ENCODE measurements at places on chromosomes 1 and 21. TPM values are rescaled to one million over a fixed set of nuclear protein-coding genes. Genes with fewer than 3 reads are reported as not detected.

DNA sequence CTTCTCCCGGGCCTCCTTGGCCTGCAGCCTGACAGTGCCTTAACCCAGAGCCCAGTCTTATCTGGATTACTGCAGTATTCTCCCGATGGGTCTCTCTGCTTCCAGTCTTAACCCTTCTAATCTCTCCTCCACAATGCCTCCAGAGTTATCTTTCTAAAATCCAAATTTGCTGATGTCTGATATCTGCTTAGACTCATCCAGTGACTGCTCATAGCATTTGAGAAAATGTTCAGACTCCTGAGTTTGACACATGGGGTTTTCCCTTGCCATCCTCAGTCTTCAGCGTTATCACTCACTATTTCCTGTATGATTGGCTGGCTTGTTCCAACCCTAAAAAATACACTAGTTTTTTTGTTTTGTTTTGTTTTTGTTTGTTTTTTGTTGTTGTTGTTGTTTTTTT lies 102.0 kb downstream of the FMN2 start:
- no peak for DNase-seq

Gene BSND
- polyA plus RNA-seq, result not detected

- DNase-seq, result no peak
These were observed 80.5 kb upstream of the SOX13 start for GRCh38 chr1:203992440-203992839.

Gene CELA3A
- not detected for polyA plus RNA-seq

Measured in A549 (cell line).